ENCODE measurements at places on chromosomes 4 and X.

DNA sequence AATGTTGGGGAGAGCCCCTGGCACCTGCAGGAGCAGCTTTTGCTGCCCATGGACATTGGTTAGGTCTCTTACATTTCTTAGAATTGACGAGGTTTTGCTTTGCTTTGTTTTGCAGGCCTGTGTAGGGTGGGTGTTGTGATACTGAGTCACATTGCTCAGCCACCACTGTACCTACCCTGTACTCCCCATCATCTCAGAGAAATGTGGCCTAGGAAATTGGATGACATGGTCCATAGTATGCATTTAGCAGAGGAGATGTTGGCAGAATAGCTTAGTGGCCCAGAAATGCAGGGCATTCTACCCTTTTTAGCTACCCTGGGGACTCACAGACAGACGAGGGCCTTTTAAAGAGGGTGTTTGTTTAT, 43.7 kb downstream of the IL21 start:
- DNase-seq = no peak

DNA sequence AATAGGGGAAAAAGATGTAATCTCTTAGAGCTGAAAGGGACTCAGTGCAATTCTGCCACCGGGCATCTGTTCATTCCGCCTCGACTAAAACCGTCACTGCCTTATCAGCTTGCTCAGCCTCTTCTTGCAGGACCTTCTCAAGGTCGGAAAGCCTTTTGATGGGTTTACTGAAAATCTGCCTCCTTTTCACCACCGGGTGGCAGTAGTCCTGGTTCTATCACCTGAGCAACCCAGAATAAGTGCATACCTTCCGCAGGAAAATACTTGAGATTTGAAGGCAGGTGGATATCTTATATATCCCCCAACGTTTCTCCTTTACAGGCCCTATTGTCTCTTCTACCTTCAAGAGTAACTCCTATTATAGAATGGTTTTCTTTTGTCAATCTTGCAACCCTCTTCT, 103.4 kb upstream of the PAK3 start:
- peak; percentile 11 for DNase-seq

- DNase-seq = no peak
These were observed at the start of gene OTUD5 for GRCh38 chrX:48957477-48957826. Gene OTUD5 (minus strand): TSS chrX:48957607. CDS start chrX:48957570, 37 bp downstream.

GRCh38 chr4:183257808-183258207, 62.3 kb downstream of the CLDN22 start:
- DNase-seq = no peak

- DNase-seq = no peak
These were observed 5.9 kb downstream of the RTL3 start for GRCh38 chrX:78653118-78653822.

DNA sequence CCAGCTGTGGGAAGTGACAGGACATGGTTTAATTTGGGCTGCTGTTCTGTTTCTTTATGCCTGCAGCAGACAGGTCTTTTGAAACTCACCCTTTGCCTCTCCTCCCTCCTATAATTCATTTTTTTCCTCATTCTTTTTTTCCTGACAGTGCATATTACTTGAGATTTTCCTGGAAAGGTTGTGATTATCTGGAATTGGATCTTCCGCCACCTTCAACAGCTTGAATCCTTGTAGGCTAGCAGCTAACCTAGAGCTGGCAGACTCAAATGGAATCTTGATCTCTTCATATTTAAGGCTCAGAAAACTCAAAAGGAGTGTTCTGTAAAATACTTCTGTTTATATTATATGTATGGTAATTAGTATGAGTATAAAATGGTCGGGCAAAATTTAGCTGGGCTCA, 49.3 kb upstream of the CLCN4 start:
- no peak for DNase-seq

- no peak for DNase-seq
These were observed 30.1 kb upstream of the RBMX start for GRCh38 chrX:136910565-136911035.

DNA sequence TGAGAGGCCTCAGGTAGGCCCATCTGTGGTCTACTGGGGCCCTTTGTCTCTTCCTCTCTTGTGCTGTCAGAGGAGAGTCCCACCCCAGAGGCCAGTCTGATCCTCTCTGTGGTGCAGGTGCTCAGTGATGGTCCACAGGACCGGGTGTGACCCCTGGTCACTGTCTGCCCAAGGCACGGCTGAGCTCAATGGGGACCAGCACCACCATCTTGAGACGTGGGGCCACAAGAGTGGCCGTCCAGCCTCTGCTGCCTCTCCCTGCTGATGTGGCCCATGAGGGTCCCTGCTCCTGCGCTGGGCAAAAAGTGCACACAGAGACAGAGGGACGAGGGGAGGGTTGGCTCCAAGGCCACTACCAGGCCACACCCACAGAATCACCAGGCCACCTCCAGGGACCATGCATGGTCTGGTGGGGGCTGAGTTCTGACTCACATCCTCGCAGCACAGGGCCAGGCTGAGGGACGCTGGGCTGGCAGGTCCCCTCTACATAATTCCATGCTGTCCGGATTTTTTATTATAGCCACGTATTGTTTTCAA, 88.3 kb downstream of the FAM53A start:
- DNase-seq = no peak

DNA sequence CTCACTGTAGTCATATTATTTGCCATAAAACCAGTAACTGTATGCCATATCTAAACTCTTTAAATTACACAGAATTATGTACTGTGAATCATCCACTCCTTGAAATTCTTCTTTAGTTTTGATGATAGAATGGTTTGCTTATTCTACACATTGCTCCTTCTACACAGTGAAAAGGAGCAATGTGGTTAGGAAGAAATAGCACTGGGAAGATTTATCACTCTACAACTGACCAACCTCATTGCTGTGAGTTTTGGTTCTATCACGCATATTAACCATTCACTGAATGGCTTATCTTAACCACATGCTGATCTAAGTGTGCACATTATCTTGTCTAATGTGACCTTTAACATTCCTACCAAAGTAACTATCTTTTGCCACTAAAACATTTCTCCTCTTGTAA, 415.7 kb upstream of the NDST4 start:
- DNase-seq = no peak

GRCh38 chrX:131763674-131764073, 219.8 kb downstream of the OR13H1 start:
- peak; percentile 95 for DNase-seq

GRCh38 chrX:14010566-14010965, 19.1 kb downstream of the GEMIN8 start:
- DNase-seq = no peak

DNA sequence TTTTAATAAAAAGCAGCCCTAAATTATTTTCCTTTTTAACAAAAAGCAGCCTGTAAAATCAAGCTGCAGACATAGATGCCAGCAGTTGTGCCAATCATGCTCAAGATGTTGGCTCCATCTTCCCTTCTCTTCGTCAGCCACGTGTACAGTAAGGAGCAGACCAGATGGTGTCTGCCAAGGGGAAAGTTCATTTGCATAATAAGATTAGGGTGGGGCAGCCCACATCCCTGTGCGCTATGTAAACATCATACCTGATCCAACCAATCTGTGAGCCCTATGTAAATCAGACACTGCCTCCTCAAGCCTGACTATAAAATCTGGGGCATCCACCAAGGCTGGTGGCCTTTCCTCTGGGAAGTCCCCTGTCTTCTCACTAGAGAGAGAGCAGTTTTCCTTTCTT, 23.1 kb upstream of the C1GALT1C1 start:
- DNase-seq = peak; percentile 44

GRCh38 chr4:1285790-1286553, 3.7 kb upstream of the MAEA start:
- peak; percentile 38 for DNase-seq

DNA sequence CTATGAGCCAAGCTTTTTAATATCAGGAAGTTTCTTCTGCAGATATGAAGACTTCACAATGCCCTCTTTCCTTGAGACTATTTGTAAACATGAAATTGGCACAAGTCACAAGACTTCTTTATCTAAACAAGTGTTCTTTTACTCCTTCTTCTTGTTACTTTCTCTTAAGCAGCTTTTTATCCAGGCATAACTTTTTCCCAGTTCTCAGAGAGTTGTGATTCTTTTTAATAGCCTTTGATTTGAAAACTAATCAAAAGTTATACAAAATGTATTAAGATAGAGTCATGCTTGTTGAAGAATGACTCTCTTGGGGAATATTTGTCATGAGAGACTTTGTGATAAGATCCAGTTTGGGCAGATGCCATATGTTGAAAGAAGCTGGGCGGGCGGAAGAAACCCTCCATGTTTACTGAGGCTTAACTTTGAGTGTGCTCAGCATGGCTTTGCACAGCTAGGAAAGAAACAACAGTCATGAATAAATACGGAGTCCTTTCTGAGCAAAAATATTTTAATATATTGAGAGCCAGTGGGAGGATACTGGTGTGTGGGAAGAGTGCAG, 39.3 kb downstream of the SYTL5 start:
- no peak for DNase-seq

DNA sequence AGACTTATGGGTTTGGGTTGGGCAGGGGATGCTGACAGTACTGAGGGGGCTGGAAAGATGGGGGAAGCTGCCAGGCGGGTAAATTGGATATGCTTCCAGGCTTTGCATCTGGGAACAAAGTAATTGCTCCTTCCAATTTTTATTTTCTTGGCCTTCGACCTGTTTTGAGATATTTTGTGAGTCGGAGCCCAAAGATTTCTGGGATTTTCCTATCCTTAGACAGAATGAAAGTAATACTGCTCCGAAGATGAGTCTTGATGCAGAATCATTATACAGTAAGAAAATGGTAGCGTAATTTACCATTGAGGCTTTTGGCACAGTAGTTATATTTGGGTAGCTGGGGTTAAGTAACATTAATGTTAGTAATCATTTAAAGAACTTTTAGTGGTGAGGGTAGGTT, 1.4 kb downstream of the SMARCA5 start:
- DNase-seq = no peak

DNA sequence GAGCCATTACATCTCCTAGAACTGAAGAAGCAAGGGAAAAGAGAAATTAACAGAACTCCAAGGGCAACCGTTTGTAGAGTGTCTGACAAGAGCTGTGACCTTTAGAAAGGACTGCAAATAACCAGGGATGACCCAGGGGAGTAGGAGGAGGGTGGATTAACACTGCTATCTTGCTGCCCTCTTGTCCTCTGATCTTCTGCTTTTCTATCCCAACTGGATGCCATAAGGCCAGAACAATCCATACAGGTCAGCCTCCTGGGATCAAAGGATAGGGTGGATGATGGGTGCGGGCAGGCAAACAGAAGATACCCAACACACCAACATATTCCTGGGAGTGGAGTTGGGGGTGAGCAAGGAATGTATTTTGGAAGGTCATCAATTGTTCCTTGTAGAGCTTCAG, 19.8 kb upstream of the PDE5A start:
- DNase-seq = no peak

- DNase-seq = no peak
These were observed 16.9 kb upstream of the LRBA start for GRCh38 chr4:151031831-151032605.

- peak; percentile 81 for DNase-seq
These were observed 118.2 kb upstream of the KIT start for GRCh38 chr4:54539500-54540029.

GRCh38 chr4:80471756-80472155, 136.2 kb downstream of the CFAP299 start:
- DNase-seq = peak; percentile 42

- DNase-seq = no peak
These were observed 166.5 kb downstream of the GABRG1 start for GRCh38 chr4:45957353-45957752.

DNA sequence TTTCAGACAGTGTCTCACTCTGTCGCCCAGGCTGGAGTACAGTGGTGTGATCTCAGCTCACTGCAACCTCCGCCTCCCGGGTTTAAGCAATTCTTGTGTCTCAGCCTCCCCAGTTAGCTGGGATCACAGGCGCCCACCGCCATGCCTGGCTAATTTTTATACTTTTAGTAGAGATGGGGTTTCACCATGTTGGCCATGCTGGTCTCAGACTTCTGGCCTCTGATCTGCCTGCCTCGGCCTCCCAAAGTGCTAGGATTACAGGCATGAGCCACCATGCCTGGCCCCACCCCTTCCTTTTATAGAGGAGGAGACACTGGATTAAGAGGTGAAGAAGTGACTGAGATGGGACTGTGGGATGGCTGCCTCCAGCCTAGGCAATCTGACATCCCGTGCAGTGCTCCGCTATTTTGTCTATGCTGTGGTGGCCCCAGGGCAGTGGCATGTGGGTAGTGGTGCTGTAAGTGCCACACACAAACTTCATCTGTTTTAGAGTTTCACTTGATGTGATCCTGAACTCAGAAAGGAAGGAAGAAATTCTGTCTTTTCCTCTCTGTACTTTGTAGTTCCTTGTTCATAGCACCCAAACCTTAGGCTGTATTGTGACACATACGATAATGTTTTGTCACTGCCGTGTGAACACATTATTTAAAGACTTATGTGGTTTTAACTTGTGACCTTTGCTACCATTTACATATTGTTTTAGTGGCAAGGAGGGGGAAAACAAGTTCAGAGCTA, 48.9 kb downstream of the FNIP2 start:
- DNase-seq = no peak

DNA sequence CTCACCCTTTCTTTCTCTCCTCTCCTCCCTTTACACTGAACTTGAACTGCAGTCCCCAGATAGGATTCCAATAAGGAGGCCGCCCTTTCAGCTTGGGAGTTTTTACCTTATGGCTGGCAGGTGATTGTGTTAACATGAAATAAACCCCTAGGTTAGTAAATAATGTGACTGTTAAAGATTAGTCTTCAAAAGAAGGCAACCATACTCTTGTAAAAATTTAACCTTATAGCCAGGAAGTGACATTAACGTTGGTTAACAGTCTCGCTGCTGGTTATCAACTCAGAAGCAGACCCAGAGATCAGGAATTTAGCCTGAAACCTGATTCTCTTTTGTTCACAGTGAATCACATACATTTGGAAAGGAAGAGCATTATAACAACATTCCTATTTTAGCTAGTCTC, 15.2 kb downstream of the FHDC1 start:
- no peak for DNase-seq

- DNase-seq = no peak
These were observed 427.2 kb downstream of the FAT4 start for GRCh38 chr4:125741825-125742452.

- peak; percentile 10 for DNase-seq
These were observed 2.8 kb downstream of the VEGFC start for GRCh38 chr4:176789955-176790354.

DNA sequence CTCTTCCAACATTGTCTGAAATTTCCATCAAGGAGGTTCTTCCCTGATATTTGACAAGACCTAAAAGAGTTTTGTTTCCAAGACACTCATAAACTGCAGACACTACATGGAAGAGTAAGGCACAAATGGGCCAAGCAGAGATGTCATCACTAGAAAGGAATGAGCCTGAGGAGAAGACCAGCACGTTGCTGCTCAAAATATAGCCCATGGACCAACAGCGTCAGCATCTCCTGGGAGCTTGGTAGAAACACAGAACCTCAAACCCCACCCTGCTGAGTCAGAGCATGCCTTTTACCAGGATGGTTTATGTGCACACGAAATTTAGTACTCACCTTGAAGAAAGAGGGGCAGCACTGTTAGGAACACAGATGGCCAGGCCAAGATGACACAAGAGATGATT, 128.7 kb upstream of the MID1 start:
- DNase-seq = no peak

- no peak for DNase-seq
These were observed 448.9 kb downstream of the KCTD8 start for GRCh38 chr4:43999669-44000068.

All from RPMI8226 (cell line).